ENCODE measurements at places on chromosomes 4 and X.

DNA sequence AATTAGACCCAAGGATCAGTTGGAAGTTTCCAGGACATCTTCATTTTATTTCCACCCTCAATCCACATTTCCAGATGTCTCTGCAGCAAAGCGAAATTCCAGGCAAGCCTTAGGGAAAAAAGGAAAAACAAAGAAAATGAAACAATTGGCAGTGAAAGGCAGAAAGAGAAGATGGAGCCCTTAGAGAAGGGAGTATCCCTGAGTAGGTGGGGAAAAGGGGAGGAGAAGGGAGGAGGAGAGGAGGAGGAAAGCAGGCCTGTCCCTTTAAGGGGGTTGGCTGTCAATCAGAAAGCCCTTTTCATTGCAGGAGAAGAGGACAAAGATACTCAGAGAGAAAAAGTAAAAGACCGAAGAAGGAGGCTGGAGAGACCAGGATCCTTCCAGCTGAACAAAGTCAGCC is at the start of gene PLP1:
Gene PLP1 (plus strand): TSS at position 295 of the 400 bp plus-strand sequence. CDS start 156 bp downstream, outside the sequence.
- no peak for DNase-seq

- no peak for DNase-seq
Observed at GRCh38 chr4:71189471-71189870, 149.3 kb upstream of the SLC4A4 start.

DNA sequence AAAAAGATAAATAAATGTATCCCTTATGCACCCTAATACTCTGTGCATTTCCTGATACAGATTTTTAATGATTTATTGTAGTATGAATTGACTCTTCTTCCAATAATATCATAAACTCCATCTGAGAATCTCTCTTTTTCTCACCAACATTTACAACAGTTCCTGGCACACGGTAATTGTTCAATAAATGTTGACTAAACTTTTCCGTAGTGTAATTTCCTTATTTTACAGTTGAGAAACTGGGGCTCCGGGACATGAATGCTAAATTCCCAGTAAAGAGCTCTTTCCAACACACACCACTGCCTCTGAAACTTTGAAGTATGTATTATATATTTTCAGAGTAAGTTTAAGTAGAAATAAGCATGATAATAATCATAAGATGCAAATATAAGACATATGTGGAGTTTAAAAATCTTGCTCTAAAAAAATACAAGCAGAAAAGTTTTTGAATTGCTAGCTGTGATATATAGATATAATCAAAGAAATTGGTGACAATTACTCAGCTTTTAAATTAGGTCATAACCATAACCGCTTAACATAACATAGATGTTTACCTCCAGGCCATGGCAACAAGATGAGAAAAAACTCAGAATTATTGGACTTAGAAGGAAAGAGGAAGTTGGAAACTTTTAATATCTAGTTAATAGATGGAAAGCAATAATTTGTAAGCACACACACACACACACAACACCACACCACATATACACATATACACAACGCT is 28.2 kb upstream of the ANTXR2 start:
- DNase-seq, result no peak

- no peak for DNase-seq
Observed at GRCh38 chr4:104728380-104729122, 233.9 kb upstream of the CXXC4 start.

- no peak for DNase-seq
Observed at GRCh38 chr4:186019269-186019668, 49.7 kb upstream of the TLR3 start.

All from T-helper 17 cell (primary cell).